ENCODE measurements at places on chromosomes 11 and 22.

DNA sequence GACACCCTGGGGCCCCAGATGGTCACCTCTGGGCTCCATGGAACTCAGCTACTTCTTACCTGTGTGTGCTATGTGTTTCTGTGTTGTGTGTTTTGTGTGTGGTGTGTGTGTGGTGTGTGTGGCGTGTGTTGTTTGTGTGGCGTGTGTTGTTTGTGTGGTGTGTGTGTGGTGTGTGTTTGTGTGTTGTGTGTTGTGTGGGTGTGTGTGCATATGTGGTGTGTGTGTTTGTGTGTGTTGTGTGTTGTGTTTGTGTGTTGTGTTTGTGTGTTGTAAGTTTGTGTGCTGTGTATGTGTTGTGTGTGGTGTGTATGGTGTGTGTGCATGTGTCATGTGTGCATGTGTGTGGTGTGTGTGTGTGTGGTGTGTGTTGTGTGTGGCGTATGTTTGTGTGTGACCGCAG is 3.8 kb upstream of the WNT7B start:
- no peak for DNase-seq

GRCh38 chr11:126436209-126436755 is 80.8 kb downstream of the ST3GAL4 start:
- DNase-seq, result no peak

GRCh38 chr11:126185259-126186024 is 26.0 kb downstream of the RPUSD4 start:
- peak; percentile 87 for DNase-seq

- no peak for DNase-seq
These were observed 13.4 kb downstream of the RAB36 start for GRCh38 chr22:23158516-23159290.

- DNase-seq, result no peak
These were observed 101.8 kb downstream of the LUZP2 start for GRCh38 chr11:24598641-24599040.

GRCh38 chr11:128891913-128892398 is 800 bp downstream of the KCNJ5 start:
- DNase-seq, result no peak

DNA sequence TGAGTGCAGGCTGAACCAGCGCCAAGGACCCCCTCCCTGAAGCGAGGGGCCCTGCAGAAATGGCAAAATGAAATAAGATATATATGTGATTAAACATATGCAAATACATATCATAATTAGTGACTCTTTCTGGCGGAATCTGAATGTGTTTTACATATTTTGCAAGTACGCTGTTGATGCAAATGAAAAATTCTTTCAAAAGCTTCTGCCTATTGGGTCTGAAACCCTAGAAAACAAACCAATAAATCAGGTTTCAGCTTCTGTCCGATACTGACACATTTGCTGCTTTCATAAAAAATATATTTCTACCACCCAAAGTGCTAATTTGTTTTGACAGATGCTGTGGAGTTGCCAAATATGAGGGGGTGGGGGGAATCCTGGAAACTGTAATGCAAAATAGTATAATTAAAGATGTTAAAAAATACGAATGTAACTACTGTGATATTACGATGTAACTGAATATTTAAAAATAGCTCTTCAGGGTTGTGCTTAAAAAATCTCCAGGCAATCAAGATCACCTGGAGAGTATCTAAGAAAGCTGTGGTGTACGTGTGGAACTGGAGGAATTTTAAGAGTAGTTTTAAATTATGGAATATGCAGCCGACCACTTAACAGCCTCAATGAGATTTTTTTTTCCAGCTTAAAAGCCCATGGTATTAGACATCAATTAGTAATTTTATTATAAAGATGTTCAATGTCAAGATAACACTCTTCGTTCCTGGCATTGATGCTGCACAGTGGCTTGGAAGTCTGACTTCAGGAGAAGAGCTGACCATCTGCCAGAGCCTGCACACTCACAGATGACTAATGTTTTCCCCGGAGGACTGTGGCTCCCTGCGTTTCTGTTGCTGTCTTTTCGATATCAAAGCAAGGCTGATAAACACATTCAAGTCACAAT is 122.2 kb upstream of the RCN1 start:
- DNase-seq, result no peak

- no peak for DNase-seq
These were observed at the start of gene CXCR5 for GRCh38 chr11:118883368-118884071. Gene CXCR5, plus strand, starts transcription at chr11:118883892. Its CDS starts 50 bp downstream, at chr11:118883942.

DNA sequence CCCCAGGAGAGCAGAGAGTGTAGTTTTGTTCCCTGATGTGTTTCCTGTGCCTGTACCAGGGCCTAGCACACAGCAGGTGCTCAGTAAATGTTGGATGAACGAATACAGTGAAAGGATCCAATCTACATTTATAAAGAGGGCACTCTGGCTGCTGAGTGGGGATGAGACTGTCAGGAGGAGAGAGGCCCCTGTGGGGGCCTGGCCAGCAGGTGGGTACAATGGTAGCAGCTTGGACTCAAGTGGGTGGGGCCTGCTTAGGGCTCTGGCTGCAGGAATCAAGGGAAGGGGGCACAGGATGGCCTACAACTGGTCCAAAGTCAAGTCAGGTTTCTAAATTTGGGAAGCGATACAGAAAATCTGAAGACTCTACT is 156.6 kb upstream of the GRK3 start:
- no peak for DNase-seq

DNA sequence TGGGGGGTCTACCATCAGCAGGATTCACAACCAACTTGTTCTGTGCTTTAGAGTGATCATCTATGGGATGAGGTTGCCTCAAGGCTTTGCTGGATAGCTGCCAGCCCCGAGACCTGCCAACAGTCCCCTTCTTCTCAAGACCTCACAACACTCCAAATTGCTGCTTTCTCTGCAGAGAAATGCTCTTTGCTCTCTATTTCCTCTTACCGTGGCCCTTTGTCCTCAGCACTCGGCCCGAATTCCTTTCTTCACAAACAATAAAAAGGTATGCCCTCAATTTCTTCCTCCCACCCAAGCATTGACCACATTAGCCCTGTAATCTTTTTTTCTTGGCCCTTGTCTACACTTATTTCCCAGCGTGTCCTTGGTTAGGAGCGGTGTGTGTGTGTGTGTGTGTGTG is 147.4 kb upstream of the SNX19 start:
- no peak for DNase-seq

GRCh38 chr11:128507936-128508335 is 79.4 kb downstream of the ETS1 start:
- DNase-seq, result no peak

DNA sequence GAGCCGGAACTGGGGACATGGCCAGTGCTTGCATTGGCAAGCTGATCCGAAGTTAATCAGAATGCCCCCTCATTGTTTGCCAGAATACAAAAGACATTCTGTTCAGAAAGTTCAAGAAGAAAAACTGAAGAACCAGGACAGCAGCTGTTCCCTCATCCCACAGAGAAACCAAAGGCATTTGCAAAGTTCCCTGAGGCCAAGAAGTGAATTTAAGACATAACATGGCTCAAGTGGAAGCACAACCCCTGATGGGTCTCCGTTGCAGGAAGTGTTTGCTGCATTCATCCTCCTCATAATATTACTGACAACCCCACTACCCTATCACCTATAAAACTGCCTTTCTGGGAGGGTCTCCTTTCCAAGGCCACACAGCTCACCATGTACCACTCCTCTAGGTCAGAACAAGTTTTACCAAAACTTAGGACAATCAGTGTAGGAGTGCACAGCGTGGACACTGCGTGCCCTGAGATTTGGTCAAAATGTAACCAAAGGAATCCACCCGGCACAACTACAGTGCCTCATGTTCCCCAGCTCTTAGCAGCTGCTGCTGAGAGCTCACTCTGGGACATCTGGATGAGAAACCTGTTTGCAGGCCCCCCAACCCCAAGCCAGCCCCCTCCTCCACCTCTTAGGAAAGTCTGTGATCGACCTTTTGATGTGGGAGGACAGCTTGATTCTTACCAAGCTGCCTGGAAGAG is 101.6 kb upstream of the AKIP1 start:
- DNase-seq, result peak; percentile 28

- DNase-seq, result no peak
These were observed 5.3 kb upstream of the MALAT1 start for GRCh38 chr11:65493367-65494176.

- no peak for DNase-seq
These were observed 39.3 kb downstream of the ALKBH8 start for GRCh38 chr11:107526197-107526596.

- no peak for DNase-seq
These were observed 59.0 kb downstream of the C22orf31 start for GRCh38 chr22:29002603-29003002.

- no peak for DNase-seq
These were observed 19.6 kb downstream of the LINC01488 start for GRCh38 chr11:69501121-69501489.

GRCh38 chr22:31682751-31683150 is 20.7 kb upstream of the PISD start:
- DNase-seq, result no peak

DNA sequence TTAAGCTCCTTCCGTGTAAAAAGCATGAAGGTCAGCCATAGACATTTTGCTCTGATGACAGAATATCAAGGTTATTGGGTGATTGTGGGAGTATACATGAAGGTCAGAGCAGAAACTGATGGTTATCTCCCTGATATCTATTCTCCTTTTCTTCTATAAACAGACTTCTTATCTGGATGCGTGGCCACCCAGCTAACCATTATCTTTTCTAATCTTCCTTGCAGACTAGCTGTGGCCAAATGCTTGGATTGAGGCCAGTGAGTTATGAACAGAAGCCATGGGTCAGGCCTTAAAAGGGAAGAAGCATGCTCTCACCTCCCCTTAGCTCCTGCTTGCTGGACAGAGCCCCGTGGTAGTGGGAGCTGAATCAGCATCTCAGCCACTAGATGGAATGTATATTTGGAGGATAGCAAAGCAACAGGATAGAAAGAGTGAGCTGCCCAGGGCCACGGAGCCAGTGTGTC is 31.3 kb upstream of the LRRC55 start:
- DNase-seq, result no peak

GRCh38 chr11:116893906-116894305 is 56.5 kb upstream of the APOA1 start:
- DNase-seq, result no peak

DNA sequence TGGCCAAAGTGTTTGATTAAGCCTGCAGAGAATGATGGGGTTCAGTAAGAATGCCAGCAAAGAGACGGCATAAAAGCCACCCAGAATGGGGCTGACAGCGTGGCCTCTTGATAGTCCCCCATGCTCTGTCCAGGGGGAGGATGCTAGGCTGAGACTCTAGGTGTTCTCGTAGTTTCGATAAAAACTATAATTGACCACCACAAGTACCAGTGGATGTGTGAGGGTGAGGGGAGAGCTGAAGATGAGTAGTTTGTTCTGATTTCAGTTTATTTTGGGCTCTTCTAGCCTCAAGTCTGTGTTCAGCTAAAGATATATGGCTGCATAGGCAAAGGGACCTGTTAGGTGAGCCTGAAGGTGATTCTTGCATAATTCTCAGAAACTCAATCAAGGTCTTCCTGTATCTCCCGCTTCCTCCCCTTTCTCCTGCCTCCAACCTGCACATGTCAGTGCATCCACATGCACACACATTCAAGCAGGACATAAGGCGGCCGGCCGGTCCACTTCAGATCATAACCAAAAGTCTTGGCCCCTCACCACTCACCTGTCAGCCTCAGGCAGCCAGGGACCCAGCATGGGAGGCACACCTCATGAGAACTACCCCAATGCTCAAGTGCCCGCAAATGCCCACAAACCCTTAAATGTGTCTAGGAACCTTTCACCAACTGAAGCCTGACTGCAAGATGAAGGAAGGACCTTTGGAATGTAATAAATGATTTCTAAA is 31.2 kb downstream of the FLI1 start:
- DNase-seq, result no peak

DNA sequence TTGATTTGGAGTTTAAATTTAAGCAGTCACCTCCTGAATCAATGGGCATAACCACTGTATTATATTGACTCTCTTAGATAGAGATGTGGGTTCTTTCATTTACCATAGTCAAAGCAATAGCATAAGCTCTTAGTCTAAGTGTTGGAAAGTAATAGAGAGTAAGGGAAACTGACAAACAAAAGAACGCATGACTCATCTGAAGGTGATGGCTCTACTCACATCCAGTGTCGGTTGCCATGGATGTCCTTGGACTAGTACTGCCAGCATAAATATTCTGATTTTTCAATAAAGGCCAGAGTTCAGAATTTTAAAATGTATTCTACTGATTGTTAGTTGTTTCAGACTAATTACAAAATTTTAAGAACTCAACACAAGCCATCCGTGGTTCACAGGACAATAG is 444.9 kb upstream of the DDI1 start:
- no peak for DNase-seq

DNA sequence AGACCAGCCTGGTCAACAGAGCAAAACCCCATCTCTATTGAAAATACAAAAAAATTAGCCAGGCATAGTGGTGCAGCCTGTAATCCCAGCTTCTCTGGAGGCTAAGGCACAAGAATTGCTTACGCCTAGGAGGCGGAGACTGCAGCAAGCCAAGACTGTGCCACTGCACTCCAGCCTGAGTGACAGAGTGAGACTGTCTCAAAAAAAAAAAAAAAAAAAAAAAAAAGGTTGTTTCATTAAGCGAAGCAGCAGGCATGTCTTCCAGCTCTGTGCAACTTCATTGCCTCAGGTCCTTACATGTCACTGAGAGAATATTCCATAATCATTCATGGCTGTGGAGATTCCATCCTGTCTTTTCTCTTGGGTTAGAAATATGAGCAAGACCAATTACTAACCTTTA is 16.9 kb downstream of the GAB2 start:
- no peak for DNase-seq

- DNase-seq, result peak; percentile 22
These were observed 47.1 kb downstream of the ZNRF3 start for GRCh38 chr22:28930357-28931007.

GRCh38 chr22:20503816-20504215 is 3.6 kb upstream of the MED15 start:
- no peak for DNase-seq

GRCh38 chr22:46749682-46750529 is 11.9 kb upstream of the CERK start:
- DNase-seq, result no peak

DNA sequence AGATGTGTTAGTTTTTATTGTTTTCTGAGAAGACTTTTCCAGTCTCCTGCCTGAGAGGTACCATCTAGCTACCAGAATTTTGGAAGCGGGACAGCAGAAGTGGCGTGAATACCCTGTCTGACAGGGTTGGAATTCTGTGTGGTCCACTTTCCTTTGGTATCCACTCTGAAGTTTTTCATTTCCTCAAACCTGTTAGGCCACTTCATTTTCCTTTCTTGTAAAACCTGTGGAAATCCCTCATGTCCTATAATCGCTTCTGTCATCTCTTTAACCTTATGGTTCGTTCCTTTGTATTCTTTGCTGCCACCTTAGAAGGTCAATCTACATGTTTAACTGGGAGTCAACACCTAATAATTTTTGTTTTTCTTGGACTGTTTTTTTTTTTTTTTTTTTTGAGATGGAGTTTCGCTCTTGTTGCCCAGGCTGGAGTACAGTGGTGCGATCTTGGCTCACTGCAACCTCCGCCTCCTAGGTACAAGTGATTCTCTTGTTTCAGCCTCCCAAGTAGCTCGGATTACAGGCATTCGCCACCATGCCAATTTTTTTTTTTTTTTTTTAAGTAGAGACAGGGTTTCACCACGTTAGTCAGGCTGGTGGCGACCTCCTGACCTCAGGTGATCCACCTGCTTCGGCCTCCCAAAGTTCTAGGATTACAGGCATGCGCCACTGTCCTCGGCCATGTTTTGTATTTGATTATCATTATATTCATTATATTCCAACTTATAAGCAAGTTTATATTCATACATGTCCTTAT is 7.1 kb downstream of the SFI1 start:
- no peak for DNase-seq
